ENCODE measurements at places on chromosomes 12 and 14.

DNA sequence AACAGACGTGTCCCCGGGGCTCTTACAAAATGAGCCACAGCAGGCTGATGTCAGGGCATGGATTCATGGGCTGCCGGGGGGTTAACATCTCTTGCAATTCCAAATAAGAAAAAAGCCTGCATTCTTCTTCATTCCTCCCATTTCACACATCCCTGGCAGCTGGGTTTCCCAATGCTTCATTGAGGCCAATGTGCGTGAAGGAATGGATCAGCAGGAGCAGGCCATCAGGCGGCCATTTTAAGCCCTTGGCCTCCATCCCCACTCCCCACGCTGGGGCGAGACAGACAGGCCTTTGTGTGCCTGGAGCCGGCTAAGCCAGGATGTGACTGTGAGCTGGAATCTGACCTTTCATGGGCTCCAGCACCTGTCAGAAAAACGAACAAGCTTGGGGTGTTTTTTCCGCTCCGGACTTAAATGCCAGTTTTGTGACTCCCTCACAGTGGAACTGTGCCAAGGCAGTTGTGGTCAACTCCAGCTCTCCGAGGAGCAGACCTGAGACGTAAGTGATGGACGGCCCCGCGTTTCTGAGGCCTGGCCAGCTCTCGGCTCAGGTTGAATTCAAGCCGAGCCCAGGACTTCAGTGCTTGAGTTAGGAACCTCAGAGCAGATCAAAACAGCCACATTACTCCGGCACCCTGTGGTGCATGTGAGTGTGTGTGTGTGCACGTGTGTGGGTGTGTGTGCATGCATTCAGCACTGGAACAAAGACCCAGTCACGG, 133.1 kb downstream of the TMEM30B start:
- DNase-seq: no peak

GRCh38 chr12:18171571-18171970, 81.6 kb upstream of the RERGL start:
- no peak for DNase-seq

GRCh38 chr12:91579516-91580263, 397.1 kb upstream of the DCN start:
- DNase-seq: no peak

DNA sequence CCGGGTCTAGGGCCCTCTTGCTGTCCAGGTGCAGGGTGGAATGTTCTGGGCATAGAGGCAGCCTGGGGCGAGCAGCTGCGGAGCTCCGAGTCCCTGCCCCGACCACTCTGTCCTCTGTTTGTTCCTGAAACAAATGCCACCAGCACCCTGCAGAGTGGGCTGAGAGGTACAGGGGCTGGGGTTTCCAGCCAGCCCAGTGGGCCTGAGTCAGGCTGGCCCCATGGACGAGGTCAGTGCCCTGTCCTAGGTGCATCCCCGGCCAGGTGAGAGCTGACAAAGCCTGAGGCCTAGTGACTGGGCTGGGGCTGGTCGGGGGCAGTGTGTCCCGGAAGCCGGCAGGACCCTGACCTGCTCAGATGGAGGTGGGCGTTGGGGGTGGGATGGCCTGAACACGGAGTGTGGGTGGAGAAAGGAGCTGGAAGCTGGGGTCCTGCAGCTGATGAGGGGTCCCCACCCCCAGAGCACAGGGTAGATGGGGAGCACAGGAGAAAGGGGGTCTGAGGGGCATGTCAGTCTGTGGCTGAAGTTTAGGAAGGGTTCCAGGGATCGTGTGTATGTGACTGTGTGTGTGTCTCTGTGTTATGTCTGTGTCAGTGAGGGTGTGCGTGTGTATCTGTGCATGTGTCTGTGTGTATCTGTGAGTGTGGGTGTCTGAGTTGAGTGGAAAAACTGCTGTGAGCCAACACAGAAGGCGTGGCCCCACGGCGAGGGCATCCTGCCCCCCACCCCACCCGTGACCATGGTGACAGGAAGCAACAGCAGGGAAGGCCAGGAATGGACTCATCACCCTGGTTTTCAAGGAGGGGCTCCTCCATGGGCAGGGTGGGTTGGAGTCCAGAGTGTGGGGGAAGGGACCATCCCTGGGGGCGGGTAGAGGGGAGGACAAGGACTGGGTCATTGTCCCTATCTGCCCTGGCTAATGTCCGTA, 2.4 kb upstream of the CRIP1 start:
- no peak for DNase-seq

- no peak for DNase-seq
Measured at GRCh38 chr12:110351119-110351518, 52.4 kb downstream of the ANAPC7 start.

- DNase-seq: no peak
Measured at GRCh38 chr12:109433618-109434017, 43.5 kb downstream of the KCTD10 start.

GRCh38 chr14:53622447-53622846, 334.2 kb downstream of the BMP4 start:
- no peak for DNase-seq

DNA sequence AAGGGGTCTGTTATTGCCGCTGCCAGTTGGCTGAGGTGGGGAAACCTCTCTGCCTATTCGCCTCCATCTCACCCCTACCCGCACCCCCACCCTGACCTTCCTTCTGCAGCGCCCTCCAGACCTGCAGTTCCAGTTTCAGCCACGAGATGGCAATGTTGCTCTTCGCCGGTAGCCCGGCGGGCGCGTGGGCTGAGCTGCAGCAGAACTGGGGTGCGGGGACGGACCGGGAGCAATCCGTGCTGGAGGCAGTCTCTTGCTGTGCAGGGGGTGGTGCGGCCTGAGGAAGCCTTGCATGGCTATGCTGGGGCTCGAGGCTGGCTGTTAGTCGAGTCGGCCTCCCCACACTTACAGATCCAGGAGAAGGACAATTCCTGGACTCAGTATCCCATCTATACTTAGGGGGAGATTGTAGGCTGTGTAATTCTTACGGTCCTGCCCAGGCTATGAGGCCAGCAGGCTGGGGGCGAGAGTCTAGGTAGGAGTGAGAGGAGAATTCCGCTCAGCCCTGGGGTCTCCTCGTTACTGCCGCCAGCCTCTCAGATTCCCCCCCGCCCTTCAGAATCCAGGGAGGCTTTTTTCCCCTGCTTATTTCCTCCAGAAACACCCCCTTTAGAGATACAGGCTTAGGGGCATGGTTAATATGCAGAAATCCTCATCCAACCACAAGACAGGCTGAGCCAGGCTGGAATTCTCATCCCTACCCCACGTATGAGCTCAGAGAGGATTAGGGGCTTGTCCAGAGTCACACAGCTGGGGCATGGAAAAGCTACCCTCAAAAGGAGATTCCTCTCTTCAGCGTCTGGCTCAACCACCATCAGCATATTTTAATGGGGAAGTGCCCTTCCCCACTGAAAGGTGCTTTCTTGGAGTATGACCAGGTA, 118.2 kb downstream of the AACS start:
- DNase-seq: peak; percentile 42

- no peak for DNase-seq
Measured at GRCh38 chr14:91727121-91727520, 4.8 kb downstream of the CATSPERB start.

GRCh38 chr12:19410629-19411185, 28.6 kb upstream of the AEBP2 start:
- no peak for DNase-seq

DNA sequence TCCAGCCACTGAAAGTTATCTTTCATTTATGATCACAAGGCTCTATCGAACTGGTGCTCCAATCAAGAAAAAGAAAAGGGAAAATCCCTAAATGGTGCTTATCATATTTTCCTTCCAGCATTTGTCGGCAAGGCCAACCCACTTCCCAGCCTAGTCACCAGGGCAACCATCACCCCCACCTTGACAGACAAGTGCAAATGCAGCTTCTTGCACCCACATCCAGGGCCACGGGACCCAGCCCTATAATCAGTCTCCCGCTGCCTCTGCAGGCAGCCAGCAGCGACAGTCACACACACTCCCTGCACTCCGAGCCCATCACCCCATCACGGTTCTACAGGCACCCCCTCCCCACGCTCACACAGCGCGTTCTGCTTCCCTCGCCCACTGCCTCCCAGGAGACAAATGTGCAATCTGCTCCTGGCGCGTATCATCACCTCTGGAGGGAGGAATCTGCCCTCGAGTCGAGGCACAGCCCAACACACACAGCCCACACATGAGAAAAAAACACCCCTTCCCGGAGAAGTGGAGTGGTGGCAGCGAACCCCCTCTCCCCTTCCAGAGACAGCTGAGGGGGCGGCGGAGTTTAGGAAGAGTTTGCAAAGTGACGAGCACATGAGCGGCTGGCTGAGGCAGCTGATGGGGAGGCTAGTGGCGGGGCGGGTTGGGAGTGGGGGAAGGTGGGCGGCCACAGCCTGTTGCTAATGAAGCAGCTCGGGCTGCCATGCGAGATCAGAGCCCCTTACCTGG, 9.3 kb upstream of the PPP4R4 start:
- DNase-seq: no peak

- DNase-seq: no peak
Measured at GRCh38 chr12:124314766-124315165, 19.9 kb downstream of the RFLNA start.

DNA sequence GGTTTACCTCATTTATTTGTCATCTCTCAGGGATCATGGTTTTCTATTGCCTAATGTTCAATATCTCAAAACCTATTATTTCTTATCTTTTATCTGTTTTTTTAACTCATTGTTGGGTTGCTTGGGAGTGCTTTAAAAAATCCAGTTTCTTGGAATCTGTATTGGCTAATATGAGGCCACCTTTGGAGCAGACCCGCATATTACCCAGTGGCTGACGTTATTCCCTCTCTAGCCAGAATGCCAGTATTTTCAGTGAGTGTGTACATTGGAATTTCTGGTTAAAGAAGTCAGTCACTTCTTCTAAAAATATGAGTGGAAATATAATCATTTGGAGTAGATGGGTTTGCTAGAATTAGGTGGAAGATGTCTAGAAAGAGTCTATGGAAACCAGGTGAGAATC, 38.3 kb downstream of the PRMT8 start:
- DNase-seq: no peak

- DNase-seq: no peak
Measured at GRCh38 chr12:120457133-120457532, 10.9 kb downstream of the GATC start.

DNA sequence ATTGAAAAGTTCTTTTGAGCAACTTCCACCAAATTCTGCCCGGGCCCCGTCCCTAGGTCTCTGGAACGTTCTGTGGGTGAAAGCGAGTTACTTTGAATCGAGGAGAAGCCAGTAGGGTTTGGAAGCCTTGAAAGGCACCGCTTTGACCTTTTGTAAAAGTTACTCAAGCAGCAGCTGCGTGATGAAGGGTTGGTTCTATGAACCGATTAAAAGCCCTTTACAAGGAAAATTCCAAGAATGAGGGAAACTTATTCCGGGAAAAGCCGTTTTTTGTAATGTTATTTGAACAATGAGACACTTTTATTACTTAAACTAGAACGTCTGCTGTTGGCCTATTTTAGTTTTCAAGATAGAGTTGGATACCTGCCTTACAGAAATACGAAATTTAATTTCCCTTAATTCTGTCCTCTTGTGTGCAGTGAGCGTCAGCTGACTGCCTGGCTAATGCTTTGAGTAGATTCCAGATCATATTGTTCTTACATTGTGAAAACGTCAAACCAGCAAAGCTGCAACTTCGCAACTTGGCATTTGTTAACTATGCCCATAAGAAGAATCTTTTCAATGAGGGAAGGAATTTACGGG, 906 bp downstream of the LARP4 start:
- DNase-seq: peak; percentile 35

- peak; percentile 14 for DNase-seq
Measured at GRCh38 chr14:76958980-76959710, 69.4 kb downstream of the IRF2BPL start.

GRCh38 chr14:26867171-26867757, 269.4 kb upstream of the NOVA1 start:
- no peak for DNase-seq

DNA sequence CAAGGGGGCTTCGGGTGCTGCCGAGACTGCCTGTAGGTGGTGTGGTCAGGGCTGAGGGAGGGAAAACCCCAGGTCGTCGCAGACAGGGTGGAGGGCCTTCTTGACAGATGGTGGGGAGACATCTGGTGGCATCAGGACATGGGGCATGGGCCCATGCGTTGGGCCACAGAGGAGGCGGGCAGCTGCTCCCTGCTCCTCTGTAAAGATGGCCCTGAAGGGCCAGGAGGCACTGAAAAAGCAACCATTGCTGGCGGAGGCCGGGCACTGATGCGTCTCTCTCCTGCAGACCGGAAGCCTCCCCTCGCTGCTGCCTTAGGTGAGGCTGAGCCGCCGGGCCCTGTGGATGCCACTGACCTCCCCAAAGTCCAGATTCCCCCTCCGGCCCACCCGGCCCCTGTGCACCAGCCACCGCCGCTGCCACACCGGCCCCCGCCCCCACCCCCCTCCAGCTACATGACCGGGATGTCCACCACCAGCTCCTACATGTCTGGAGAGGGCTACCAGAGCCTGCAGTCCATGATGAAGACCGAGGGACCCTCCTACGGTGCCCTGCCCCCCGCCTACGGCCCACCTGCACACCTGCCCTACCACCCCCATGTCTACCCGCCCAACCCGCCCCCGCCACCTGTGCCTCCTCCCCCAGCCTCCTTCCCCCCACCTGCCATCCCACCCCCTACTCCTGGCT, 28.8 kb downstream of the CCNK start:
- no peak for DNase-seq

- no peak for DNase-seq
Measured at GRCh38 chr12:57475271-57476161, 4.2 kb downstream of the ARHGAP9 start.

DNA sequence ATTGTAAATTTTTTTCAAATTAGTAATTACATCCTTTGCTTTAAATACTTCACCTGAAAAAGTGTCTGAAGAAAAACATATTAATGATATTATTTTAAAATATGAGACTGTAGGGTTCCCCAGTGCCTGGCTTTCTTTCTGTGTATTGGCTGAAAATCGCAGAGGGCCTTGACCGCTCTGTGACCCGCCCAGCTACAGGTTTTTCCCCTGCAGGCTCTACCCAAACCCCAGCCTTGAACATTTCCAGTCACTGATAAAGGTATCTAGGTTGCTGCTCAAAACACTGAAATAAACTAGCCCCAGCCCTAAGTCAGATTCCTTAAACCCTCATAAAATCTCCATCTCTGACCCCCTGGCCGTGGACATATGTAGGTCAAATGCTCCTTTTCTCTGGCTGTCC, 11.9 kb downstream of the KLRG1 start:
- no peak for DNase-seq

DNA sequence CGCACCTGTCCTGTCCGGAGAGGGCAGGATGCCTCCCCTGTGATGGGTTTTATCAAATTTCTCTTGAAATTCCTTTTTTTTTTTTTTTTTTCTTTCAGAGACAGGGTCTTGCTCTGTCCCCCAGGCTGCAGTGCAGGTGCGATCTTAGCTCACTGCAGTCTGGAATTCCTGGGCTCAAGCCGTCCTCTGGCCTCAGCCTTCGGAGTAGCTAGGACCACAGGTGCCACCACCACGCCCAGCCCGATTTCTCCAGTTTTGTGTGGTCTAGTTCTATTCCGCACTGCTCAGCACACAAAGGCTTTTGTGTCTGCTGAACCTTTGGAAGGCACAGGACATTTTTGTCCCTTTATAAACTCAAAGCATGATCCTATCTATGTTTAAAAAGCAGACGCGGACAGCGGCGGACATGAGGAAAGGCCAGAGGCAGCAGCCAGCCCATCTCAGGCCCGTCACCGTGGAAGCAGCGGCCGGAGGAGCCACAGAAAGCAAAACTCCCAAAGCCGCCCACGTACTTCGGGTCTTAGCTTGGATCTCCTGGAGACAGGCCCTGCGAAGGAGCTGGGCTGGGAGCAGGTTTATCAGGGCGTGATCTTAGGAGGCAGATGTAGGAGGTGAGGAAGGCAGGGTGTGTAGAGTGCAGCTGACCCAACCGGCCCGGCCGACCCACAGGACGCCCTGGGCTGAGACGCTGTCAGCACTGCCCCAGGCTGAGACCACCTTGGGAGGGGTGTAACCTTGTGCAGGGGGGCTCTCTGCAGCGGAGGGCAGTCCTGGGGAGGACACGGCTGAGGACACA, 30.9 kb upstream of the FBRSL1 start:
- DNase-seq: no peak

GRCh38 chr12:16670456-16671050, 64.6 kb upstream of the LMO3 start:
- DNase-seq: no peak

Measured in MV-4-11 (cell line).